GM23338 (cell line): ENCODE measurements at places on chromosomes 7 and 10. TPM values are rescaled to one million over a fixed set of nuclear protein-coding genes. Genes with fewer than 3 reads are reported as not detected.

DNA sequence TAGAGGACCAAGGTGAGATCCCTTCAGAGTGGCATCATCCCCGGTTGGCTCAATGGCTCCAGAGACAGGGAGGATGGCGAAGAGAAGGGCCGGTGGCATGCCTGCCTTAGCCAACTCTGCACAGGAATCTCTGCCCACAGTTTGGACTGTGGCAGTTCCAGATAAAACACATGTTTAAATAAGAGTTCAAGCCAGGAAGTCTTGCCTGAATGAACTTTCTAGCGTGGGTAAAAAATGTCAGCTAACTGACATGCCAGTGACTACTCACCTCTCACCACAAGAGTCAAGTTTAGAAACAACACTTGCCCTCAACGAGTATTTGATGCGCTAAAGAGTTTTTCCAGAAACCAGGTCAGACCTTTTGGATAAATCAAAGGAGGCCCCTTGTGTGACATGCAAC lies 3.0 kb downstream of the NOD1 start:
- peaks cover 8% of the 10 kb centered on the region for H3K4me1 ChIP-seq
- H3K4me3 ChIP-seq, result no peak overlapping the region
- no peaks in the 10 kb centered on the region for H3K36me3 ChIP-seq
- no peak for DNase-seq
- H3K27ac ChIP-seq, result no peak overlapping the region

DNA sequence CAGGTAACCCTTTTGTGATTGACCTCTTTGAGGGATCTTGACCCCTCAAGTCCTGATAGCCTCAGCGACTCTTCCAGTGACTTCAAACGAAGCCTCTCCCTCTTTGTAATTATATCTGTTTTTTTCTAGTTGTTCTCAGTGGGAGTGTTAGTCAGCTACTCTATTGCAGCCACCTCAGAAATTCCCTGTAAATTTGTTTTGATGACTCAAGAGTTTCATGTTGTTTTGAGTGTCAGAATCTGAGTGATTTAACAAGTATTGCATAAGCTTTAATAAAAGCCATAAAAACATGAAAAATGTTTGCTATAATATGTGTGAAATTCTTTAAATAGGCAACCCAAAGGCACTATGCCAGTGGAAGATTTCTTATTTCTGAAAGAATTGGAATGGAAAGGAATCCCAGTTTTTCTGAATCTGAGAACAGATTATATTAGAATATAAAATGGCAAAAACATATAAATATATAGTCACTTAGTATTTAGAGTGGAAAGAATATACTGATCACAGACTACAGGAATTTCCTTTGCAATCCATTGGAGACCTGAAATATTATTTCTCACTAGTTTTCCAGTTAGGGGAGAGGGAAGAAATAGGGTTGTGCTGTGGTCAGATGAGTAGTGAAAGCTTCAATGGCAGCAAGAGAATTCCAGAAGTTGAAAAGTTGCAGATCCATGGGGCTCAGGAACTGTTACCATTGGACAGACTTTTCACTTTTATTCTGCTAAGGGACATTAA lies 94.4 kb upstream of the SEMA3C start:
- no peaks in the 10 kb centered on the region for H3K27me3 ChIP-seq
- H3K4me3 ChIP-seq, result no peak overlapping the region
- no peaks in the 10 kb centered on the region for H3K36me3 ChIP-seq
- peak; percentile 8 for DNase-seq
- H3K27ac ChIP-seq, result no peak overlapping the region

- no peaks in the 10 kb centered on the region for H3K27me3 ChIP-seq
- H3K4me3 ChIP-seq, result no peak overlapping the region
Measured at GRCh38 chr7:137798073-137798763, 48.6 kb downstream of the DGKI start.

DNA sequence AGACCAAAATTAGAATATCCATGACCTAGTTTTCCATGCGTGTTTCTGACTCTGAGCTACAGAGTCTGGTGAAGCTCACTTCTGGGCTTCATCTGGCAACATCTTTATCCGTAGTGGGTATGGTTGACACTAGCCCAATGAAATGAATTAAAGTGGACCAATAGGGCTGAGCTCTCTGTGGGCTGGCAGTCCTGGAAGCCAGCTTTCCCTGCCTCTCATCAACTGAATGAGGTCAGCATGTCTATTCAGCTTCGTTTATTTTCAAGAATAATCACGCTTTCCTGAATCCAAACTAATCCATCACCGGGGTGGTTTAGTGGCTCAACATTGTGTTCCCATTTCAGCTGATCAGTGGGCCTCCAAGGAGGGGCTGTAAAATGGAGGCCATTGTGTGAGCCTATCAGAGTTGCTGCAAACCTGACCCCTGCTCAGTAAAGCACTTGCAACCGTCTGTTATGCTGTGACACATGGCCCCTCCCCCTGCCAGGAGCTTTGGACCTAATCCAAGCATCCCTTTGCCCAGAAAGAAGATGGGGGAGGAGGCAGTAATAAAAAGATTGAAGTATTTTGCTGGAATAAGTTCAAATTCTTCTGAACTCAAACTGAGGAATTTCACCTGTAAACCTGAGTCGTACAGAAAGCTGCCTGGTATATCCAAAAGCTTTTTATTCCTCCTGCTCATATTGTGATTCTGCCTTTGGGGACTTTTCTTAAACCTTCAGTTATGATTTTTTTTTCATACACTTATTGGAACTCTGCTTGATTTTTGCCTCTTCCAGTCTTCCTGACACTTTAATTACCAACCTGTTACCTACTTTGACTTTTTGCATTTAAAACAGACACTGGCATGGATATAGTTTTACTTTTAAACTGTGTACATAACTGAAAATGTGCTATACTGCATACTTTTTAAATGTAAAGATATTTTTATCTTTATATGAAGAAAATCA lies 35.5 kb downstream of the CAV1 start:
- no peaks in the 10 kb centered on the region for H3K27me3 ChIP-seq
- H3K4me1 ChIP-seq, result 0 out of 2 replicates have a peak, but pooled peaks cover 5% of the 10 kb centered on the region
- no peaks in the 10 kb centered on the region for H3K36me3 ChIP-seq
- DNase-seq, result no peak
- no peak overlapping the region for H3K4me3 ChIP-seq

- DNase-seq, result peak; percentile 86
- H3K27me3 ChIP-seq, result no peaks in the 10 kb centered on the region
- H3K4me1 ChIP-seq, result 0 out of 2 replicates have a peak, but pooled peaks cover 5% of the 10 kb centered on the region
- H3K27ac ChIP-seq, result no peak overlapping the region
- H3K36me3 ChIP-seq, result no peaks in the 10 kb centered on the region
Measured at GRCh38 chr7:95476904-95477594, 8.7 kb upstream of the ASB4 start.

GRCh38 chr7:82345886-82346285 lies 97.7 kb downstream of the CACNA2D1 start:
- H3K27ac ChIP-seq, result no peak overlapping the region
- no peaks in the 10 kb centered on the region for H3K27me3 ChIP-seq
- H3K4me1 ChIP-seq, result no peaks in the 10 kb centered on the region
- no peaks in the 10 kb centered on the region for H3K36me3 ChIP-seq

- H3K27me3 ChIP-seq, result no peaks in the 10 kb centered on the region
- H3K27ac ChIP-seq, result no peak overlapping the region
- no peak for DNase-seq
- H3K36me3 ChIP-seq, result no peaks in the 10 kb centered on the region
- no peak overlapping the region for H3K4me3 ChIP-seq
- no peaks in the 10 kb centered on the region; the same call in 1 of the 2 replicates for H3K4me1 ChIP-seq
Measured at GRCh38 chr7:120344276-120344675, 71.3 kb downstream of the KCND2 start.

Gene PDZD7
- 1.7 and 2.3 TPM in 2 replicates for total RNA-seq

Gene SFRP4
- not detected in 2 replicates for total RNA-seq

Gene FZD8
- 7.9 and 8.7 TPM in 2 replicates for total RNA-seq
